Mesangial cell (primary cell): ENCODE measurements at places on chromosomes 3 and 15. TPM values are rescaled to one million over a fixed set of nuclear protein-coding genes. Genes with fewer than 3 reads are reported as not detected.

GOLGB1 gene
- total RNA-seq, result 7.8 and 16.7 TPM in 2 replicates

ECT2 gene
- total RNA-seq, result 34.5 and 89.6 TPM in 2 replicates

GOLGA8G gene
- total RNA-seq, result not detected in 2 replicates

DNAH12 gene
- under 0.01 TPM in 1 of 2 replicates, not detected in the other for total RNA-seq

STAG1 gene
- 9.5 and 14.2 TPM in 2 replicates for total RNA-seq

PRICKLE2 gene
- total RNA-seq, result 12.1 and 17.7 TPM in 2 replicates

NMNAT3 gene
- total RNA-seq, result 2.1 and 16.9 TPM in 2 replicates

LYZL4 gene
- not detected in 2 replicates for total RNA-seq

CYFIP1 gene
- 89.6 and 93.3 TPM in 2 replicates for total RNA-seq

CLSTN2 gene
- 7.0 and 92.3 TPM in 2 replicates for total RNA-seq

ZMYND10 gene
- total RNA-seq, result 2.1 and 3.9 TPM in 2 replicates

RPL29 gene
- total RNA-seq, result 1,554 and 1,953 TPM in 2 replicates

NR2F2 gene
- 28.8 and 88.4 TPM in 2 replicates for total RNA-seq

TRPC1 gene
- 9.6 and 20.7 TPM in 2 replicates for total RNA-seq

C3orf80 gene
- 0.33 TPM in 1 of 2 replicates, not detected in the other for total RNA-seq

COL6A5 gene
- total RNA-seq, result under 0.01 and 0.89 TPM in 2 replicates

ATP13A3 gene
- total RNA-seq, result 60.0 and 91.7 TPM in 2 replicates

CSPG5 gene
- total RNA-seq, result 0.76 and 1.6 TPM in 2 replicates

UBAP1L gene
- 0.33 and 0.89 TPM in 2 replicates for total RNA-seq

GABRR3 gene
- total RNA-seq, result not detected in 2 replicates

MOBP gene
- total RNA-seq, result not detected in 2 replicates

C2CD4A gene
- total RNA-seq, result 0.25 TPM in 1 of 2 replicates, not detected in the other

RBP2 gene
- not detected in 2 replicates for total RNA-seq

ATP13A4 gene
- total RNA-seq, result 0.16 TPM in 1 of 2 replicates, not detected in the other

GANC gene
- 9.8 and 14.5 TPM in 2 replicates for total RNA-seq

ABI3BP gene
- total RNA-seq, result 0.49 and 1.0 TPM in 2 replicates

APOD gene
- total RNA-seq, result not detected in 2 replicates
